NCI-H2029 (cell line): ENCODE measurements at places on chromosomes 6 and 20.

GRCh38 chr6:32815115-32815514 is 1.7 kb downstream of the HLA-DOB start:
- DNase-seq, result no peak

- DNase-seq, result peak; percentile 59
These were observed 243.1 kb upstream of the FLRT3 start for GRCh38 chr20:14580418-14581074.

- DNase-seq, result no peak
These were observed 50.1 kb downstream of the HDDC2 start for GRCh38 chr6:125251516-125252220.

DNA sequence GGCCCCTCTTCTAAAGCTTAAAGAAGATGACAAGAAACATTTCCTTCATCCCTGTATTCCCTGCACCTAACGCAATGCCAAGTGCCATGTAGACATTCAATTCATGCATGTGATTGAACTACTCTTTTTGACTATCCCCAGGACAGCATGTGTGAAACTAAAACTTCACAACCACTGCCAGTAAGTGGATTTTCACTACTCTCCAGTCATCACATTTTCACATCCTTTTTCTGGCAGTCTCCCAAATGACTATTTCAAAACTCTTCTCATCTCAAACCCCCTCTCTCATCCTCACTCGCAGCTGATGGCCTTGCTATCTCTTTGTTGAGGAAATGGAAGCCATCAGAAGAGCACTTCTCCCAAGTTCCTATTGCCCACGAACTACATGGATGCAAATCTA is 122.6 kb downstream of the OPRM1 start:
- no peak for DNase-seq

GRCh38 chr6:40315060-40315459 is 272.1 kb downstream of the LRFN2 start:
- DNase-seq, result peak; percentile 13

- DNase-seq, result no peak
These were observed 107.7 kb upstream of the DTNBP1 start for GRCh38 chr6:15770347-15771143.

DNA sequence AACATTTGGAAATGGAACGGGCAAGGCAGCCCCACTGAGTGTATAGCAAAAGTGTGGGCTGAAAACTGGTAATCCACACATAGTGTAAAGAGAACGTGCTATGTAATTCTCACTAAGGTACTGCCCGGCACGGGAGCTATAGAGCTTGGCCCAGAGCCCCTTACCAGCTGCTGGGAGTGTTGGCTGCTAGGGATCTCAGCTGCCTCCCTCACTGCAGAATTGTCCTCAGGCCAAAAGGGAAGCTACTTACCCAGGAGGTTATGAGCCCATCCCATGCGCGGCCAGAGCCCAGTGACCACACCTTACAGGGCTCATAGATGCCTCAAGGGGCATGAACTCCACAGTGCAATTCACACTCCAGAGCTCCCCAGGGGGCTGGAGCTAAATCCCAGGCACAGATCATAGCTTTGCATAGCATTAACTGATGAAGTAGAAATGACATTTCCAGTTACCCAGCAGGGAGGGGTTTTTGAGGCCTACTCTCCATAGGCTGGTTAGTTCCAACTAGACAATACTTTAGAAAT is 56.8 kb downstream of the LINC00237 start:
- no peak for DNase-seq

- DNase-seq, result no peak
These were observed 128.7 kb downstream of the LY86 start for GRCh38 chr6:6716998-6717763.

- DNase-seq, result no peak
These were observed 7.8 kb upstream of the EZR start for GRCh38 chr6:158826819-158827501.

- no peak for DNase-seq
These were observed 15.4 kb downstream of the PNISR start for GRCh38 chr6:99409672-99410071.

- no peak for DNase-seq
These were observed 211.5 kb downstream of the TMEM200A start for GRCh38 chr6:130577178-130577919.

DNA sequence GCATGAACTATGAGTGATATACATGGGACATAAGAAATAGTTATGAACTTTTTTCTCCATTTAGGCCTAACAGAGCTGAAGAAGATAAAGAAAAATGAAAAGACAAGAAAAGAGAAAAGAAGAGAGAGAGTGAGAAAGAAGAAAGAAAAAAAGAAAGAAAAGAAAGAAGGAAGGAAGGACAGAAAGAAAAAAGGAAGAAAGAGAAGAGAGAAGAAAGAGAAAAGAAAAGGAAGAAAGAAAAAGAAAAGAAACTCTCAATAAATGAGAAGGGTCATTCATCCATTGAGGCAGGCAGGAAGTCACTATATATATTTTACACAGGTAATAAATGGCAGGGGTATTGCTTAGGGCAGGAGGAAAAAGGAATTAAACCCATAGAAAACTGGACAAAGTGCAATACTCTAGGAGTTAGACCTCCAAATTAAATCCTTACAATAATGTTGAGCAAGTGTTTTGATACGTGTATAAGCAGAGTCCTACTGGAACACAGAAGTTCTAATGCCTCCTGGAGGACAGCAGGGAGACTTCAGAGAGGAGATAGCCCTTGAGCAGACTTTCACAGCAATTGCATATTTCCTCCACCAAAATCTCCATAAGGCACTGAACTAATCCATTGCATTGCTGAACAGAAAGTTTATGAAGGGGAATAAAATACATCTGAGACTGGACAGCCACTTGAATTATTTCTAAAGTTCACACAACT is 86.4 kb upstream of the TENT5A start:
- no peak for DNase-seq

- DNase-seq, result no peak
These were observed 116.6 kb downstream of the CBLN4 start for GRCh38 chr20:55888685-55889084.
